Cerebellar cortex (tissue), 1 donor: ENCODE measurements at places on chromosomes 2 and 18.

DNA sequence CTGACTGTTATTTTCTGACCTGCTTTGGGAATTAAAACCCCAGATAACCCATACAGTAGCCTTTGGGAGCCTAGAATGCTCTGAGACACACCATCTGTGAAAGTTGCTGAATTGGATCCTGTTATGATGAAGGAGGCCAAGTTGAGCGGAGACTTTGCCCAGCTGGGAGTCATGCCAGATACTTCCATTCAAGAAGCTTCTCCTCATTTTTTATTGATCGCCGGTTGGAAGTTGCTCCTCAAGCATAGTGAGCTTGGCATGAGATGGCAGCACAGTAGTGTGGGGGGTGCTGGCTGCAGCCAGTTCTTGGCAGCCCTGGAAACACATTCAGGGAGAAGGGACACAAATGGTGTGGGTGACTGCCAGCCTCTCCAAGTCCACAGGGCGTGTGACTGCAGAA is 270.7 kb upstream of the NRP2 start:
- DNase-seq: peak; percentile 24

DNA sequence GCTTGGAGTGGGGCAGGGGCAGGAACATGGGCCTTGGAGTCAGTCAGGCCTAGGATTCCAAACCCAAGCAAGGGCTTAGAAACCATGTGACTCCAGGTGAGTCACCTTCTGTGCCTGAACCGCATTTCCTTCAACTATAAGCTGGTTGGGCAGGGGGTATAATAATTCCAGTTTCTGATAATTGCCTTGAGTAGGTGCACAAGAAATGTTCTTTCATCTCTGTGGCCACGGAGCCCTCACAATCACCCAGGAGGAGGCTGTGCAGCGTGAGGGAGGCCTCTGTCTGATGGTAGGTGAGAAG is 112.1 kb upstream of the HAAO start:
- DNase-seq: no peak

- DNase-seq: no peak
These were observed 750.6 kb upstream of the SALL3 start for GRCh38 chr18:78228974-78229373.

GRCh38 chr2:221104361-221104811 is 467.7 kb downstream of the EPHA4 start:
- no peak for DNase-seq

DNA sequence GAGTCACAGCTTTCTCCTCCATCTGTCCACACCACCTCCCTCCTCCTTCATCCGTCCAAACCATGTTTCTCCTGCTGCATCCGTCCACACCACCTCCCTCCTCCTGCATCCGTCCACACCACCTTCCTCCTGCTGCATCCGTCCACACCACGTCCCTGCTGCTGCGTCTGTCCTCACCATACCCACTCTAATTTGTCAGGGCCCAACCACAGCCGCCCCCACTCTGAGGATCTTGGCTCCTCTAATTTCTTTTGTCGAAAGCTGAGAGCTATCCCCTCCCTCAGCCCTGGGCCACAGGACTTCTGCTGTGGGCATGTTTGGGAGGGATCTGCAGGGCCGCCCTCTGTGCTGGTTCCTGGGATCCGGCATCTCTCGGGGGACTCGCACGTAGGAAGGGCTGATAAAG is 67.4 kb downstream of the TPO start:
- DNase-seq: no peak

DNA sequence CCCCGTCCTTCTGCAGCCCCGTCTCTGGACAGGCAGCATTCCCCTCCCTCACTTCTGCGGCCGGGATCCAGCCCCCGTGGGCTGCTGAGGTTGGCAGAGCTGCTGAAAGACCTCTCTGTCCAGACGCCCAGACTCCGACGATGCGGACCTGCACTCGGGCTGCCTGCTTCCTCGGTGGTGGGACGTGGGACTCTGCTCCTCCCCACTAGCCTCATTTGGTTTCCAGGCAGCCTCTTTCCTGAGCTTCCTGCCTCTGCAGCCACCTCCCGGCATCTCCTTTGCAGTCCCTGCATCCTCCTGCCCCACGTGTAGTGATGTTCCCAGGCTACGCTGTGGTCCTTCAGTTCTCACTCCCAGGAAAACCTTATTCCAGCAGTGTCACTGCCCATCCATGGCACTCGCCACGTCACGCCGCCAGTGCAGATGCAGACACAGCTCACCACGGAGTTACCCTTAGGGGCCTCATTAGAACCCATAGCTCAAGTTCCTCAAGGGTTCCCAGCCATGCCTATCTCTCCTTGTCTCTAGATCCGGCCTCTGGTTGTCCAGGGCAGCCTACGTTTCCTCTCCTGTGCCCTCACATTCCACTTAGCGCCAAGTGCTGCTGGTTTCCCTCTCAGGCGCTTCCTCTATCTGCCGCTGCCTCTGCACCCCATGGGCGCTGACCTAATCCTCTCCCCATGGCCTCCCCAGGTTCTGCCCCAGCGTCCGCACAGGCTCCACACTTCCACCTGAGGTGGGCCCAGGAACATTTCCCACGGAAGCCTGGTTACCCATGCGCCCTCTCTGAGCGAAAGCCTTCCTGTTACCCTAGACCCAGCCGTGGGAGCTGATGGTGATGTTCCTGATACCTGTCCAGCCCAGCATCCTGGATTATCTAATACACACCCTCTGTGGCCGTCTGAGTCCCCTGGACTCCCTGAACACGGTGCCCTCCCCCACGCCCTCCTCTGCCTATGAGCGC is 318.3 kb upstream of the MYT1L start:
- DNase-seq: no peak

DNA sequence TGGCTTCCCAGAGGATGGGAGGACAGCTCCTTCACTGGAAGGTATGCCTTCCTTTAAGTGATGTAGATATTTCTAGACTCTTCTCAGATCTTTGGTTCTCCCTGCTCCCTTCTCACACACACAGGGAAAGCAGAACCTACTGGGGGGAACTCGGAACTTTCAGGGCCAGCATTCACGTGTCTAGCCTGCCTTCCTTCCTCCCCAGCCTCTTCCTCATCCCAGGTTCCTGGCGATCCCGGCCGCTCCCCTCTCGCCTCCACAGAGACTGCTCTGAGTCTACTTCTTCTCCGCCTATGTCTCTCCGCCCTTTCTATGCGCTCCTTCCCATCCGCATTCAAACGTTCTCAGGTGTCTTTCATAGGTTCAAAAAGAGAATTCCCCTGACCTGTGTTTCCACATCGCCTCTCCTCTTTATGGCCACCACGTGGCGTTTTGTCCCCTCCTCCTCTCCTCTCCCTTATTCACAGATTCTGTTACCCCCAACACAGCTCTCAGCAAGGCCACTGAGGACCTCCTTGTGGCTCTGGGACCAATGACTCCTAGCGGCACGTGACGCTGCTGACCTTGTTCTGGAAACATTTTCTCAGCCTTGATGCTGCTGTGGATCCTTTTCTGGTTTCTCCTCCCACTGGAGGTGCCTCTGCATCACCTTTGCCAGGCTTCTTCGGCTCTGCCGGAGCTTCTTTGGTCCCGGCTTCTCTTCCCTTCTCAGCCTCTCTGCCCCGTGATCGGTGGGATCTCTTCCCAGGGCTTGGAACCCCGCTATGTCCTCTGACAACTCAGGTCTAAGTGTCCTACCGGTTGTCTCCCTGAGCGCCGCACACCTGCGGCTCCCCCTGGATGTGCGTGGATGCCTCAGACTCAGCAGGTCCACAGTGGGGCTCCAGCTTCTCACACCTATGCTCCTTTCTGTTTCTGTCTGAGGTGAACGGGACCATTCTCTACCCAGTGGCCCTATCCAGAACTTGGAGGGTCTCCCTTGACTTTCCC is 77.5 kb downstream of the VAPA start:
- no peak for DNase-seq

DNA sequence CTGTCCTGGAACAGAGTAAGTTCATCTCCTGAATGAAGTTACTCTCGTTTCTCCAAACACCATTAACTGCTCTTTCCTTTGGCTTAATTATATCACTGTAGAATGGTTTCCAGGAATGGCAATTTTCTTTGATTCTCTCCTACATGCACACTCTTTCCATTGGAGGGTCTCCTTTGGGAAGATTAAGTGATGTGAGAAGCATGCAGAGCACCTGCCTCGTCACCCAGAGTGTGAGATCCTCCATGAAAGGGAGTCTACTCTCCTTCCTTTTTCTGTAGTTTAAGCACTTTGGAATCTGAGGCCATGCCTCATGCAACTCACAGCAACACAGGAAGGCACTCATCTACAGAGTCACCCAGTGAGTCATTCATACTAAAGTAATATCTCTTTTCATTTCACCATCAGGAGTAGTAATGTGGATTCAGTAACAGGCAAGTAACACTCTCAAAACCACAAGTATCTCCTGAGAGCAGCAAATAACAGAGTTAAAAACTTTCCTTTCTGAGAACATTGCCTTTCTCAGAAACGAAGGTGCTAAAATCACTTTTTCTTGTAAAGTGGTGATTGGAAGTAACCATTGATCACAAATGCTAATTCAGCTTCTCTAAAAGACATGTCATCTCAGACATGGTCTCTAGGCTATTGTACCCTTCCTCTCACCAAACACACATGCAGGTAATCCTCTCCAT is 52.8 kb upstream of the IL1RL1 start:
- DNase-seq: no peak

DNA sequence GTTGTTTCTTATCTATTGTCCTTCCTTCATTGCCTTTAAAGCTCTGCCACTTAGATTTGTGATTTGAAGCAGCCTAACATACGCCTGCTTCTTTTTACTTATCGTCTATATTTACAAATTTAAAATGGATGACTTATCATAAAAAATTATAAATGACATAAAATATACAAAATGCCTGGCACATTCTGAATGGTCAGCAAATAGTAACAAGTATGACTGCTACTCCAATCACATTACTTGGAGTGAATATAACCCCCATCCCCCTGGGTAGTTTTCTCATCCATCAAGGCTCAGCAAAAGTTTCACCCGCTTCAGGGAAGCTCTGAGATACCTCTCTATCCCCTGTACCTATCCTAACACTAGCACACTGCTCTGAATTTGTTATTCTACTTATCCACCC is 708.9 kb downstream of the ERBB4 start:
- DNase-seq: no peak

DNA sequence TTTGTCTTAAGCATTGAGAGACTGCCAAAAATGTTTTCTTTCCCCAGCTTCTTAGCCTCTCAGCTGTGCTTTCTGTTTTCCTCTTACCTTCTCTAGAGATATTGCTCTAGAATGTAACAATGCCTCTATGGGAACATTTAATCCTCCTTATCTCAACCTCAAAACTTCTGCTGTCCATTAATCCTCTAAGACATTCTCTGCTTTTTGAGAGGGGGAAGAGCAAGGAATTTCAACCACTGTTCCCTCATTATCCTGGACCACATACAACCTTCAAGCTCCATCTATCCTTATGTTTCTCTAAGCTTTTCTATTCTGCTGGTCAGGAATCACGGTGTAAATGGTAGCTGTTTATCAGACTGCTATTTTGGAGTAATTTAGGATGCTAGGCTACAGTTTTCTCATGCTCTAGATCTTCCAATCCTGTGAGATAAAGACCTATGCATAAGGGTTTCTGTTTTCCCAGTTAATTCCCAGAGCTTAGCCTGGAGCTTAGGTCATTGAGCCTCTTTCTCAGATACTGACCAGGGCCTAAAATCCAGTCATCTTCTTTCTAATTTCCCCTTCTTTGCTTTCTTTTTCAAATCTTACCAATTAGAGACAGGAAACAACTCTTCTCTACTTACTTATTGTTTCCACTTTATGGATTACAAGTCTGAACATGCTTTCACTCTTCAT is 282.0 kb downstream of the CALCRL start:
- DNase-seq: no peak

- no peak for DNase-seq
These were observed 105.4 kb upstream of the LGALSL start for GRCh38 chr2:64348386-64349130.

- no peak for DNase-seq
These were observed 250.5 kb downstream of the LOXHD1 start for GRCh38 chr18:46406539-46406932.

- no peak for DNase-seq
These were observed 179.7 kb downstream of the GPD2 start for GRCh38 chr2:156615836-156616322.

DNA sequence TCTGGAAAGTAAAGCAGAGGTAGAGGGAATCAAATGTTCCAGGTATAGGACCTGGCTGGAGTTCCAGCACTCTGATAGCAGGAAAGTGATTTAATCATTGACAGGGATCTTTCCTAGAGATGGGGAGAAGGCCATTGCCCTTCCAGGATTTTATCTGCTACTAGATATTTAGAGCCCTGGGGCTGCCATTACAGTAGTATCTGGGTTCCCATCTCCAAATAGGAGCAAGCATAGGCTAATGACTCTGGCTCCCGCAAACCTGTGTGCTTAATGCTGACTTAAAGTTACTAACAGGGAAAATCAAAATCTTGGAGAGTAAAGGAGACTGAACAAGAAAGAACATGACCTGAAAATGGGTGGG is 297.6 kb upstream of the CCDC68 start:
- DNase-seq: no peak

- DNase-seq: no peak
These were observed 13.7 kb downstream of the KANSL1L start for GRCh38 chr2:210157526-210157925.

DNA sequence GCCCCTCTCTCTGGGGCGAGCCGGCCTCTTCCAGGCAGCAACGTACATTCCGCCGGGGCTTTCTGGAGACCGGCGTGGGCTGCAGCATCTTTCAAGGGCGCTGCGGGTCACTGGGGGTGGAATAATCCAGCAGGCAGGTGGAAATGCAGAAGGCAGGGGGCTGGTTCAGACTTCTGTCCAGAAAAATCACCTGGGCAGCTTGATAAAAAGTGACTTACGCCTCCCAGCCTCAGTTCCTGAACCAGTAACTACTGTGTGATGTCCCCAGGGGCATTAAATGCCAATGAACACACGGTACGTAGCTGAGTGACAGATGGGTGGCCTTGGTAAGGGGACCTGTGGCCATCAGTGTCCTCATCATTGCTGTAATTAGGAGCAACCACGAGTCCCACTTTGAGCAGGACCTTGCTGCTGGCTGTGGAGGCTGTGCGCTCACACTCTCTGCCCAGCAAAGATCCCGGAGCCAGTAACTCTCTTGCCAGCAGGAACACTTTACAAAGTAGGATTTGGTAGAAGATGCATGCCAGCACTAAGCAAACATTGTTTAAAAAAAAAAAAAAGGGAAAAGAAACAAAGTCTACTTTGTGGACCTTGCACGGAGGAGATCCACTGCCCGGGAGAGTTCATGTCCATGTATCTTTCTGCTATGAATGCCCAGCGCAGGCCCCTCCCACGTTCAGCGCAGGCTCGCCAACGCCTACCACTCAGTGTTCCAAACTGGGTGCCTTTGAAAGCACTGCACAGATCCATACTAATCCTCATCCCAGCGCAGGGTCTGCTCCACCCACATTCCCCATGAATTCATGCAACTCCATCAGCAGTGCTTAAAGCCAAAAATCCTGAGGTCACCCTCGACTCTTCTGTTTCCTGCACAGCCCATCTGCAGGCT is 177.3 kb downstream of the HDAC4 start:
- DNase-seq: no peak
